SK-N-SH (cell line): ENCODE measurements at places on chromosomes 4 and X.
A peak's percentile ranks its signal among the peaks of the same experiment; 100 is the strongest.

DNA sequence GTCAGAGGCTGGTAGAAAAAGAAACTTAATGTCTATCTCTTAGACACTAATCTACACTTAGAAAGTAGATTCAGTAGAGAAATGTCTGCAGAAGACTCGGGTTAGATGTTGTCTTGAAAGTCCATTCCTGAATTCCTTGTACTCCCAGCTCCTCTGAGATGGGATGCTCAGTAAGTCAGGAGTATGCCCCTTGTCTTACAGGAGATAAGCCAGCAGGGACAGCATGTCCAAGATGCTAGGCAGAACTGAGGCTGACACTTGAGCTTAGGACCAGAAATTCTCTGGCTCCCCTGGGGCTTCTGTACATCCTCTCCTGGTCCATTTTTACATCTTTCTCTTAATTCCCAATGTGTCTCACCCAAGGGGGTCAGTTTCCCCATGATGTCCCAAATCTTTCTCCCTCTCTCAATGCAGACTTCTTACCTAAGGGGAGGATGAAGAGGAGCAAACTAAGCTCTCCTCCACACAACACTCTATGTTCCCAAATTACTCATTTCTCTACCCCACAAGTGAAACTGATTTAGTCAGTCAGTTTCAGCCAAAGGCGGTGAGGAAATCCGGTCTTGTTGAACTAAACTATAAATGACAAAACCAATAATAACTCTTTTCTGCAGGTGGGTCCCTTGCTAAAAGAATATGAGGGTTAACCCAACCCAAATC is 558.2 kb upstream of the DIPK2B start:
- H3K4me1 ChIP-seq: peaks cover 55% of the 10 kb centered on the region; the same call in 1 of the 2 replicates
- DNase-seq: no peak
- H3K27ac ChIP-seq: peak overlapping the region; percentile 96
- peaks cover 86% of the 10 kb centered on the region for H3K36me3 ChIP-seq

GRCh38 chr4:142824368-142824767 is 21.7 kb downstream of the INPP4B start:
- H3K4me3 ChIP-seq: no peak overlapping the region
- DNase-seq: no peak
- no peak overlapping the region; the same call in 1 of the 2 replicates for H3K27ac ChIP-seq
- H3K36me3 ChIP-seq: no peaks in the 10 kb centered on the region
- no peaks in the 10 kb centered on the region for H3K4me1 ChIP-seq

- H3K36me3 ChIP-seq: no peaks in the 10 kb centered on the region
- DNase-seq: no peak
- H3K27me3 ChIP-seq: no peaks in the 10 kb centered on the region
- H3K27ac ChIP-seq: no peak overlapping the region
Measured at GRCh38 chrX:65647801-65648200, 19.7 kb upstream of the MSN start.

GRCh38 chrX:24928114-24928513 is 87.7 kb downstream of the ARX start:
- no peak overlapping the region for H3K27ac ChIP-seq
- H3K4me3 ChIP-seq: no peak overlapping the region
- no peaks in the 10 kb centered on the region for H3K36me3 ChIP-seq
- H3K27me3 ChIP-seq: no peaks in the 10 kb centered on the region
- no peaks in the 10 kb centered on the region for H3K4me1 ChIP-seq
- no peak for DNase-seq
